ENCODE measurements at places on chromosomes 13 and 19.

GRCh38 chr13:50236898-50237318 lies 221.7 kb downstream of the KCNRG start:
- DNase-seq: no peak

DNA sequence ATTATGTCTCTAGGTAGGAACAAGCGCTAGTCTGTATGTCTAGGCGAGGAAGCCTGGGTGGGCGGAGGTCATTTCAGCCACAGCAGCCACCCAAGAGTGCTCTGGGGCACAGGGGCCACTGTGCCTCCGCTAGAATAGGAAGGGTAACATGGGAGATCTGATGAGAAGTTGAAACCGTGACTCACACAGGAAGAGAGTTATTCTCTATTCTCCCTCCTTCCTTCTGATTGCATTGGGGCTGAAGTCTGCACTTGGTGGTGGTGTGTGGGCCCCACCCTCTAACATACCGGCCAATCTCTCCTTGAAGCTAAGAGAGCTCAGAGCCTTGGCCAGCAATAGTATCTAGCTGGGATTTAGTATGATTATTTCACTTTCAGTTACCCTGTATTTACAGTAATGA lies 20.3 kb upstream of the GGACT start:
- no peak for DNase-seq

DNA sequence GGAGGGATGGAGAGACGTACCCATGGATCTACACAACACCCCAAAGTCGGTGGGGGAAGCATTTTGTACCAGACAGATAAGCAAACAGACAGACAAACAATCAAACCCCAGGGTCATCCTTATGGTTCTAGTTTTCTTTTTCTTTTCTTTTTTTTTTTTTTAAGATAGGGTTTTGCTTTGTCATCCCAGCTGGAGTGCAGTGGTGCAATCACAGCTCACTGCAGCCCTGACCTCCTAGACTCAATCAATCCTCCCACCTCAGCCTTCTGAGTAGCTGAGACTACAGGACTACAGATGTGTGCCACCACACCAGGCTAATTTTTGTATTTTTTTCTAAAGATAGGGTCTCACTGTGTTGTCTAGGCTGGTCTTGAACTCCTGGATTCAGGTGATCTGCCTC lies 17.9 kb upstream of the FBL start:
- DNase-seq: no peak

GRCh38 chr13:51122868-51123566 lies 11.9 kb upstream of the C13orf42 start:
- no peak for DNase-seq

DNA sequence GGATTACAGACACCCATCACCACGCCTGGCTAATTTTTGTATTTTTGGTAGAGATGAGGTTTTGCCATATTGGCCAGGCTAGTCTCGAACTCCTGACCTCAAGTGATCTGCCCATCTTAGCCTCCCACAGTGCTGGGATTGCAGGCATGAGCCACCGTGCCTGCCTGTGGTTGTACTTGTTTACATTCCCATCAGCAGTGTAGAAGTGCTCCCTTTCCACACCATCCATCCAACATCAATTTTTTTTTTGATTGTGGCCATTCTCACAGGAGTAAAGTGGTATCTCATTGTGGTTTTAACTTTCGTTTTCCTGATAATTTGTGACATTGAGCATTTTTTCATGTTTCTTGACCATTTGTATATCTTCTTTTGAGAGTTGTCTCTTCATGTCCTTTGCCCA lies 1019.4 kb upstream of the SLC10A2 start:
- DNase-seq: no peak

DNA sequence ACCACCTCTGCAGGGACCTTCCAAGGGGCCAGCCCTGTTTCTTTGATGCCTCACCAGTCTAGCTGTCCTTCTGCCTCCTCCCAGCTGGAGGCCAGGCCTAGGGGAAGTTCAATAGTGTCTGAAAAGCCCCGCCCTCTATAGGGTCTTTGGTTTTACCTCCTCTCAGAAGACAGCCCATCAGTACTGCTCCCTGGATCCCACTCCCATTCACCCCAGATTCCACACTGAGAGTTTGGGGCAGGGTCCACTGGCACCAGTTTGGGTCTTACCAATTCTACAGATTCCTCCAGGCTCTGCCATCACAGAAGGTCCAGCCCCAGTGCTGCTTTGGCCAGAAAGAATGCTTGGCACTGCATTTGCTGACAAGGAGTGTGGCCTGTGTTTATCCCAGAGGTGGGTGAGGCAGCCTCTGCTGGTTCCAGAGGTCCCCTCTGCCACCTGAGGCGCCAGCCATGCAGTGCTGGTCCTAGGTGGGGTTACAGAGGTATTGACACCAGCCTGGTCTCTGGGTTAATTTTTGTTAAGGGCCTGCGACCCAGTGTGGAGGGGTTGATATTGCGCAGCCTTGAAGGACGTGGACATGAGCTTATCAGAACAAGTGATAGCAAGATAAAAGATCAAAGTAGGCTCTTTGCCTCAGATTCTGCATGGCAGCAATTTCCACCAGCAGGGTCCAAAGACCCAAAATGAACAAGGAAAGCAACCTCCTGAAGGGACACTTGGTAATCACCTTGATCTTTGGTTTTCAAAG lies 41.4 kb upstream of the IGSF23 start:
- peak; percentile 33 for DNase-seq

GRCh38 chr19:18292462-18292809 lies 11.0 kb upstream of the JUND start:
- no peak for DNase-seq

- no peak for DNase-seq
Observed at GRCh38 chr13:32905063-32905863, 111.0 kb upstream of the KL start.

DNA sequence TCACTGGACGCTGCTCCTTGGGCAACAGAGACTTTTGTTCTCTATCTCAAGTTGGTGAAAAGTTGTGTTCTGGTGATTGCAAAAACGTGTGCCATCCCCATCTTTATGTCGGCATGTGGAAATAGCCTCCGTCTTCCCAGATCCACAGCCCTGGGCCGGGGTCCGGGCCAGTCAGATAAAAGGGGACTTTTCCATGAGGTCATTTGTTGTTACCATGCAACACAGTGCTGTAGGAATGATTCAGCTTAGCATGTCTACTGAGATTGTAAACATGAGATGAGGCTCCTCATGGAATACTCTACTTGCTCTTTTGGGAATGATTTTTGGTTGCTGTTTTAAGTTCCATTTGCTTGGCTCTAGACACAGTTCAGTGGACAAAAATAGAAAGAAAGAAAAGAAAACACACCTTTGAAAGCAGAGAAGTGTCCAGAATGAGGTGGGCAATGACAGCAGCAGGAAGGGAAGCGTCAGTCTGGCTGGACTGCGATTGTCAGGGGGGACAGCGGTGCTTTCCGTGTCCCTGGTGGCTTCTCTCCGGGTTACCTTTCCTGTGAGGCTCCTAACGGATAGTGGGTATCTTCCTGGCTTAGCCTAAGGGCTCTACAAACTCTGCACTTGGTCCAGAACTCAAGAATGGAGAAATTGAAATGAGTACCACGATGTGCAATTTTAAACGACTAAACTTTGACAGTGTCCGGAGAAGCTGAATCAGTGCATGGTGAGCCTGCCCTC lies 91.6 kb downstream of the TEX29 start:
- DNase-seq: no peak

GRCh38 chr13:35936246-35936978 lies 194.8 kb downstream of the DCLK1 start:
- no peak for DNase-seq

GRCh38 chr13:75365724-75366173 lies 116.2 kb downstream of the TBC1D4 start:
- no peak for DNase-seq

DNA sequence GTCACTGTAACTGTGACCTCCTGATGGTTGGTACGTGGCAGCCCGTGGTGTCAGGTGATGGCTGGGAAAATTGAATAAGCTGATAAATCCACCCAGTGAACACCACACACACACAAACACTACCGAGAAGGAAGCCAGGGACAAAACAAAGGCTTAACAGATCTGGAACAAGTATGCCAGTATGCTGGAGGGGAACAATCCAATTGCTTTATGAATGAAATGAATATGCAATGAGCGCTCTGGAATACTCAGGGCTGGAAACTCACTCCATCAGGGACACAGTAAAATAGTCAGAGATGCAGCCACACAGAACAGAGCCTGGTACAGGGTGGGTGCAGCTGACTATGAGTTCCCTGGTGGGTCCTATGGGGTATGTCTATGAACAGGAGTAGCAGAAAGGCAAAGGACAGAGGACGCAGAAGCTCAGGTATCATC lies 16.7 kb downstream of the TMTC4 start:
- no peak for DNase-seq

DNA sequence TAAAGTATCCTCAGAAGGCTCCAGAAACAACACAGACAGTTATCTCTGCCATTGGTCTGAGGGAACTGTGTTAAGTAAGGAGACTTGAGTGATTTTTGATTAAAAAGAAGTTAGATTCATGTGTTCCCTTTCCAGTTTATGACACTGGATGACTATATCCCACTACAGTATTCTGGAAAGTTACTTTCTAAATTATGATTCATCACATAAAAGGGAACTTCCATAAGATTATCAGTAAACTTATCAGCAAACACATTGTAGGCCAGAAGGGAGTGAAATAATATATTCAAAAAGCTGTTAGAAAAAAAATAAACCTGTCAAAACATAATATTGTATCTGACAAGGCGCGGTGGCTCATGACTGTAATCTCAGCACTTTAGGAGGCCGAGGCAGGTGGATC lies 700.0 kb downstream of the SLITRK6 start:
- no peak for DNase-seq

DNA sequence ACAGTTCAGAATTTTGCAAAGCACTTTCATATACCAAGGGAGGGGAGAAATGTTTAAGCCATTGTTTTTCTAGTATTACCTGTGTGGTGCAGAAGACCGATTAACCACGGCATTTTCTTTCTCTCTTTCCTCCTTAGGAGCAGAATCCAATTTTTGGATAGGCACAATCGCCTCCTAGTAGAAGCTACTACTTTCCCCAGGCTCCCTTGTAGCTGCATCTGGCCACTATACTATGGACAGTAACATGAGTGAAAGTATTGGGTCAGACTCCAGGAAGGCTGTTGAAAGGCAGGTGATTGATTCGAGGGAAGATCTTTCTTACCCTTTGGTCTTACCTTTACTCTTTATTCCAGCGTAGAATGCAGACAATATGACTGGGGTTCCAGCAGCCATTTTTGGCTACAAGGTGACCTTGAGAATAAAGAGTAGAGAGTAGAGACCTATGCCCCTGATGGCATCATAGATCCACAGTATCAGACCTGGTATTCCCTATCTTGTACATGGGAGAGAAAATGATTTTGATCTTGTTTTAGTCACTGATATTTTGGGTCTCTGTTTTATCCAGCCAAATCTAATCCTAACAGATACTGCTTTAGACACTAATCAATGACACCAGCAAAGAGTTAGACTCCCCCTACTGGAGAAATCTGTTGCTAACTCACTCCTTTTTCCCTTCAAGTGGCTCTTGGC lies 77.0 kb downstream of the LRRC63 start:
- no peak for DNase-seq

DNA sequence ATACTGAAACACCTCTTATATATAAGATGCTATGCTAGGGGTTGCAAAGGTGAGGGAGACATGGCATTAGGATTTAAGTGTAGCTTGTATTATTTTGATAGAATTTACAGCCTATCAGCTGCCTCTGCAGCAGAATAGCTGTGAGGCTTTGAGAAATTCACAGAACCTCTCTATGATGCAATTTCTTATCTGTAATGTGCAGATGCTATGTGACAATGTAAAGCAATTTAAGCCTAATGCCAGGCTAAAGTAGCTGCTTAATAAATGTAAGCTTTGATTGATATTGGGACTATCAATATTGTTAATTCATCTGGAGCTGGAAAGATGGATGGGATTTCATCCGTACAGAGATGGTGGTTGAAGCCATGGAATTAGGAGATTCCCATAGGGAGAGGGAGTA lies 1.6 kb downstream of the ADGRE3 start:
- DNase-seq: no peak

DNA sequence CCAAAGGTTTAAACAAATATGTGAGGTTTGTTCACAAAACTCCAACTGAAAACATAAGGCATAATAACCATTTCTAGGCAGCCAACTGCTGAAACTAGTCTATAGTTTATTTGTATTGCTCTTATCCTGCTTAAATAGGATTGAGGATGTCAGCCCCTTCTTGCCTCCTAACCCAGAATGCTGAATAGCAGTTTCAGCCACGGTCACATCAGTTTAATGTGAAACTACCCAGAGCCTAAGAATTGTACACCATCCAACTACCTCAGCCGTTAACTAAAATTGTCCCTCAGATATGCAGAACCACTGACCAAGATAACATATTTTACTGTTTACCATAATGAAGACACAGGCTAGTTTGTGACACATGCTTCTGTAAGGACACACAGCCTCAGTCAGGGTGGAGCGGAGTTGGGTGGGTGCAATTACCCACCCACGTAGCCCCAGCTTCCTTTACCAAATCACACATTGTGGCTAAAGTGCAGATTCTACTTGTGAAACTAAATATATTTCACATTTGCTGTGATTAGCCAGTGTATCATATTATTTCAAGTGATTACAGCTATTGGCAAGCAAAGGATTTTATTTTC lies 259.9 kb downstream of the EFNB2 start:
- DNase-seq: no peak

GRCh38 chr19:55482156-55482961 lies 2.6 kb upstream of the NAT14 start:
- DNase-seq: no peak

DNA sequence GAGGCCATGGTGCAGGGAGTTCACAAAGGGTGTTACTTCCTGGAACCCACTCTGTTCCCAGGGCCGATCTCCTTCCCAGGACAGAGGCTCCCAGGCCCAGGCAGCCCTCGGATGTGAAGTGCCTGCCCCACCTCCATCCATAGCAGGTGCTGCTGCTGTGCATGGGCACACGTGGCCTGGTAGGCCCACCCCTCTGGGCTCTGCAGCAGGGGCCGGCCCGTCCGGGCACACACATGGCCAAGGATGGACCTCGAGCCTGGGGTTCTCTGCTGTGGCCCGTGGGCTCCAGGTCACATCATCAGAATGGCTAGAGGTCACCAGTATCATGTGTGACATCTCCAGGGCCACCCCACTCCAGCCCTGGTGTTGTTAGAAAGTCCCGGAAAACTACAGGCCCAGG lies 71.8 kb downstream of the GADD45B start:
- peak; percentile 57 for DNase-seq

GRCh38 chr13:49938314-49938713 lies 2.2 kb upstream of the SPRYD7 start:
- DNase-seq: no peak

DNA sequence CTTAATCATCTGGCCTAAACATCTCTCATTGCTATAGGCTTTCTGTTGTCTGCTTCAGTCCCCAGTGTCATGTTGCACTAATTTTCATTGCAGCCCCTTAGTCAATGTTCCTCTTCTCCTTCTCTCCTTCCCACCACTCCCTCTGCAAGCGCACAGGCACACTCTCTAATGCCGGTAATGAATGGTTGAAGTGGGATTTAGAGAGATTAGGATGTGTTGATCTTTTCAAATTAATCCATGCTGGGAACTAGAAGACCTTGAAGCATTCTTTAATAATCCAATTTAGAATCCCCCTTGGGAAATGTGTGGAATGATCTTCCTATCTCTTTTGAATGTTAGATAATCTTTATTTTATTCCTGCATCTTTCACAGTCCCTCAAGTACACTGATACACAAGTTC lies 33.2 kb upstream of the NDFIP2 start:
- no peak for DNase-seq

GRCh38 chr13:43688227-43688907 lies 98.4 kb downstream of the ENOX1 start:
- DNase-seq: no peak

- no peak for DNase-seq
Observed at GRCh38 chr19:2345794-2346663, 14.0 kb upstream of the TMPRSS9 start.

- no peak for DNase-seq
Observed at GRCh38 chr19:13072188-13072908, 30.3 kb downstream of the LYL1 start.

GRCh38 chr13:70893832-70894231 lies 785.6 kb upstream of the KLHL1 start:
- no peak for DNase-seq

All from sciatic nerve (tissue), 2 donors.